ENCODE measurements at places on chromosomes 6 and 20. TPM values are rescaled to one million over a fixed set of nuclear protein-coding genes. Genes with fewer than 3 reads are reported as not detected.

EGFL8 gene
- total RNA-seq, result 7.7 TPM

GRCh38 chr6:169424821-169425240 is 171.2 kb upstream of the THBS2 start:
- DNase-seq, result no peak

- DNase-seq, result no peak
Measured at GRCh38 chr6:118917546-118918328, 17.2 kb downstream of the MCM9 start.

DNA sequence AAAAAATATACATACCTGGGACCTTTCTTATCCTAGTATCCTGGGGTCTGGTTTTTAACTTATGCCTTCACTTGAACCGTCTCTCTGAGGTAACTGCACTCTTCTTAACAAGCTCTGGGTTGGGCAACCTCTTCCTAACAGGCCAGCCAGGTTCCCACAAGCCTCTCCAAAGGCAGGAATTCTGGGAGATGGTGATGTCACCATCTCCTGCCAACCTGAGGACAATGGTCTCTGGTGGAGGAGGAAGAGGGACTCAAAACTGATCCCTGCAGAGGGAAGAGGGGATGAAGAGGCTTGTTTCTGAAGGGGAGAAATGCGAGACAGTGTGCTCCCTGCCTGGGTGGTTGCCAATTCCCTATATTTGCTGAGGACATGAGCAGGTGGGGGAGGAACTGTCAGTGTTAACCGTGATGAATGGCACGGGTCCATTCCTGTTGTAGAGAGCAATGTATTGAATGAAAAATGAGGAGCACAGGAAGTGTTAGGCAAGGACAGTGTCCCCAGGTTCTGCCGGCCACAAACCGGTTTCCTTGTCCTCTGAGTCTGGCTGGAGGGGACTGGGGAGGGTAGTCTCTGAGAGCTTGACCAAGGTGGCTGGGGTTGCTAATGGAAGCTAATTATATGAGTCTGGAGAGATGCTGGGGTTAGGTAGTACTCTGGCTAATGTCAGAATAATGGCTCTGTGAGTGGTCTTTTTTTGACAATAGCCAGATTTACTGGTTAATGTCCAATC is 95.5 kb downstream of the KCNB1 start:
- no peak for DNase-seq

DNA sequence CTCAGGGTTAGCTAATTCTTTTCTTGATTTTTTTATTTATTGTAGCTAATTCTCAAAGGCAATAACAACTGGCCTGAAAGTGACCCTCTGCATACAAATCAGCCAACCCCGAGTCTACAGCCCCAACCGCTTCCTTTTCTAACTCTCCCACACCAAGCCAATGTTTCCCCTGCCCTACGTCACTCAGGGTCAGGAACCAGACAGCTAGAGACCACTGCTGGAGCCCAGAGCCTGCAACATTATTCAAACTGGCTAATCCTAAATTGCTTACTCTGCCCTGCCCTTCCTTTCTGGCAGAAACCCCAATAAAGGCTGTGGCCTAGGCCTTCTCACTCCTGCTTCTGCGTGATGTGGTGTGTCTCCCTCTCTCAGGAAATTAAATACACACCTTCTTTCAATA is 320.7 kb downstream of the CBLN4 start:
- DNase-seq, result peak; percentile 11

MICB gene
- total RNA-seq, result 1.7 TPM

DNA sequence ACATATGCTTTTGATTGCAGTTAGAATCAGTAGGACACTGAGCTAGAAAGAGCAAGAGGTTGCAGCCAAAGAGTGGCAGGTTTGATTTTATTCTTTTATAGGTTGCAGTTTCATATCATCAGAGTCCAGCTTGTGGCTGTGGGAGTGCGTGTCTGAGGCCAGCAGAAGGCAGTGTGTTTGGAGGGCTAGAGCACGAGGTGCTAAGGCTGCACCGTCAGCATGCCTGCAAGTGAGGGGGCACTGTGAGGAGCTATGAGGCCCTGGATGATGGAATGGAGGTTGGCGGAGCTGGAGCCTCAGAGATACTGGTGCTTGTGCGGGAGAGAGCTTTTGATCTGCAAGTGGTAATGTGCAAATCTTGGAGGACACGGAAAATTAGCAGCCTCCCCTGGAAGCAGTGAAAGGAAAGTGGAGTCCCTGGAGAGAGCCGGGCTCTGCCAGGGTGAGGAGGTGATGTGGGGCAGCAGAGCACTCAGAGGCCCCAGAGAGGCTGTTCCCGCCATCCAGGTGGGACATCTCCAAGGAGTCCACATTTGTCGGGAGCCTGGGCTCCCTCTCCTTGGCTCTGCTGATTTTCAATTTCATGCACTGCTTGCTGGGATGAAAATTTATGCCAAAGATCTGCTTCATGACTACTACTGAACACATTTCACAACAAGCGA is 43.6 kb downstream of the PXDC1 start:
- DNase-seq, result no peak
